ENCODE measurements at places on chromosomes 2 and 18.

GRCh38 chr2:73089270-73090030, 17.9 kb upstream of the SFXN5 start:
- DNase-seq = no peak

GRCh38 chr2:204503869-204504268, 41.4 kb upstream of the PARD3B start:
- no peak for DNase-seq

DNA sequence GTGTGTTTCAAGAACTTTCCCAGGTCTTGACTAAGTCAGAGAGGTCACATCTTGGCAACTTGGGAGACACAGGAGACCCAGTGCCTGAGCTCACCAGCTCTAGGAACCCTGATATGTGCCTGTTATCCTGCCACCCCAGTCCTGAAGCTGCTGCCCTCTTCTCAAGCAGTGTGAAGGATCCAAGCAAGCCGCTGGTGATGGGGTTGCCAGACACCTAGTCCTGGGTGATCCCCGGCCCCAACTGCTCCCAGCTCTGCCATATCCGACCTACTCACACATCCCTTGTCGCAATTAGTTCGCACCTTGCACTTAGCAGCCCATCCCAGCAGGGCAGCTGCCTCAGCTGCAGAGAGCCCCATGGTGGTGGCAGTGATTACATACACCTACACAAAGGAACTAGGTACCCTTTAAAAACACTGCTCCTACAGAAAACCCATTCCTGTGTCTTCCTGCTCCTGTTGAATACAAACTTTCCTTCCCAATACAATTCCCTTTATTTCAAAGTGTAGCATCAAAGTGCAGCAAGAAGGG, 247.2 kb upstream of the RAB12 start:
- DNase-seq = no peak

DNA sequence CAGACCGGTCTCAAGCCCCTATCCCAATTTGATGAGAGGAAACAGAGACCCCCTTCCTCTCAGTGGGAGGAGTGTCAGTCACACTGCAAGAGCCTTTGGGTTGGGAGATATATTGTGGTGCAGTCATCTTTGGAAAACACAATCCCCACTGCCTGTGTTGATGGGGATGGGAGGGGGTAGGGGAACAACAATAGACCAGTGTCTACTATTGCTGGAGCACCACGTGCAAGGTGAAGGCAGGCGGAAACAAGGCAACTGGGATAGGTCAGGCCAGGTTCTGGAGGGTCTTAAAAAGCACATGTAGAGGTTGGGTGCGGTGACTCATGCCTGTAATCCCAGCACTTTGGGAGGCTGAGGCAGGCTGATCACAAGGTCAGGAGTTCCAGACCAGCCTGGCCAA, 127.9 kb downstream of the ZFP36L2 start:
- DNase-seq = no peak

- no peak for DNase-seq
Measured at GRCh38 chr2:230905448-230906421, 19.3 kb downstream of the GPR55 start.

- DNase-seq = no peak
Measured at GRCh38 chr2:144130551-144130950, 389.4 kb downstream of the ZEB2 start.

DNA sequence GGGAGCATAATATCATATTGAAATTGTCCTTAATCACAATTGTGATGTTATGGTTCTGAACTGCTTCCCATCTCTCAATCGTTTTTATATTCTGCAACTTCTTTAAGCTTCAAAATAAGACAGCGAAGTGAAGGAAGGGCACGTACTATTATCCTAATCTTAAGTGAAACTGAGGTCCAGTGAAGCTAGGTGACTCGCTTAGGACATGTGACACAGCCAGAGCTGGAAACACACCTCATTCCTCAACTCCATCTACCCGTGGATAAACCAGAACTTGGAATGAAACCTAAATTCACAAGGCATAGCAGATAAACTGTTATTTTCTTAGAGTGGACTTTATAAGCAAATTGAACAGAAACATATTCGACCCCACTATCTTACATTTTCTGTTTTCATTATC, 191.2 kb upstream of the PXDN start:
- DNase-seq = no peak

- peak; percentile 95 for DNase-seq
Measured at GRCh38 chr2:195318440-195319111, 338.4 kb upstream of the SLC39A10 start.

DNA sequence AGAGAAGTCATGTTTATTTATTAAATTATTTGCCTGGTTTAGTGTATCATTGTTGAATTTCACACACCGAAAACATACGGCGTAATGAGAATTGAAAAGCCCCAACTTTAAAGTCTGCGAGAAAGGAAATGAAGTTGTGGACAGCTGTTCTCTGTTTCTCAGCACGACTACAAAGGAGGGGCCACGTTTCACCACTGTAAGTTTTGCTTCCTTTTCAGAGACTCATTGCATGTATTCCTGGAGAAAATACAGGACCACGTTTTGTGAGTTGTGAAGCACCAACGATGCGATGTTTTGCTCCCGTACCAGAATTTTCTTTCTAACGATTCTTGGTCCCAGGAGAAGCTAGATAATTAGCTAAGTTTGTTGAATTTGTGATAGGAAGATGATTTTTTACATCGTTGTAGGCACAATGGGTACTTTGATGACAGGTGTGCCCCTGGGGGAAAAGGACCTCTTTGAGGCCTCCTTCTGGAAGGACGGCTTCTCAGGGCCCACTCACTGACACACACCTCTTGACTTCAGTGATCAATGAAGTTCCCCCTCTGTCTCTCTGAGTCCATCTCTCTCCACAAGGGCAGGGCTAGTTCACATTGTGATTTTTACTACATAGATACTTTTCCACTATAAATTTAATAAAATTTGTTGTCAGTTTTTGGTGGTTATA, 23.7 kb upstream of the ACKR3 start:
- DNase-seq = no peak

DNA sequence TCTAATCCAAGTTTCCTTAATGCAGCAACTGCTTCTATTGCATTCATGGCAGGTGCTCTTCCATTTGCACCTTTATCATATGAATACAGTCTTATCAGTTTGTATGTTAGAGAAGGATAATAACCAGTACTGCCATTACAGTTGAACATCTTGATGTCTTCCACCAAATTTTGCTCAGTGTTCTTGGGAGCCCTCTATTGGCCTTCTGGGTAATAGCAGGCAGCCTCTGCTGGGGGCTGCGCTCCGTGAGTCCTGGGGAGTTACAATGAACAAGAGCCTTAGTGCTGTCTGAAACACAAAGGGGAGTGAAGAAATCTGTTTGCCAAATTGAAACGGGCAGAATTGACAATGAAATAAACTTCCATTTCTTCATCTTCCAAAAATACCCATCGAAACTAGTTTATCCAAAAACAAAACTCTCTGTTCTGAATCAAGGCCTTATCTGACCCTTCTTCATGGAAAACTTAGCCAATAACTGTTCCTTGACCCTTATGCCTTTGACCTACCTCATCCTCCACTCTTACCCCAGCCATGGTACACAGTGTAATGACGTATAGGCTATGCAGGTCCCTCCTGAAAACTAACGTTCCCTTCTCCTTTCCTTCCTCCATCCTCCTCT, 79.9 kb downstream of the ALK start:
- peak; percentile 30 for DNase-seq

- DNase-seq = no peak
Measured at GRCh38 chr2:16255120-16255519, 314.8 kb downstream of the MYCN start.

DNA sequence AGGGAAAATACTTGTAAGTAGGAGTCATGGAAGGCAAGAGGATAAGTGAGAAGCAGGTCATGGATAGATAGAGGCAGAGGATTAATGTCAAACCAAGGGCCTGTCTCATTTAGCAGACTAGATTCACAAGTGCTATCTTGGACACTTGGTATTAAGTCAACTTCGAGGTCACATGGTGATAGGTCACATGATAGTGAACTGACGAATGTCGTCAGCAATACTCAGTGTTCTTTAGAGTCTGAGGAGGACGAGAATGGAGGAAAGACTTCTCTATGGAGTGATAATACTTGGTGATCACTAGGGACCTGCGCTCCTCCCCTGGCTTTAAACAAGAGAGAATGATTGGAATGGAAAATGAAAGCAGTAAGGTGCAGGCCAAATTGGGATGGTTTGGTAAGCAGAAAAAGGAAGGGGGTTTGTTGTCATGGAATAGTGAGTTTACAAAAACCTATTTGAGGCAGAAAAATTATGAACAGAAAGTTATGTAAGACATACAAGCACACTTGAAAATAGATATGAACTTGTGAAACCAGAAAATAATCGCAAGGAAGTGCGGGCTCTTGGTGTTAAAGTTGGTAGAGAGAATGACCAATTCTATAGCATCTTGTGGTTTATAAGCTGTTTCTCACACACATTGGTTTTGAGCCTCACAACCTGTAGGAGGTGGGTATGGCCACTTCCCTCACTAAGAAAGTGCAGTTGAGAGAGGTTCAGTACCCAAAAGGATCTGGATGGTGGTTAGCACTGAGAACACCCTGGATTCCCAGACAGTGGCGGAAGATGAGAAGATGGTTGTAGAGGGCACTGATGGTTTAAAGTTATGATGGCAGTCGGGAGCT, 141.5 kb downstream of the WDSUB1 start:
- no peak for DNase-seq

- DNase-seq = no peak
Measured at GRCh38 chr2:99605036-99605435, 115.2 kb upstream of the REV1 start.

GRCh38 chr2:181485638-181485946, 28.4 kb downstream of the ITGA4 start:
- no peak for DNase-seq

DNA sequence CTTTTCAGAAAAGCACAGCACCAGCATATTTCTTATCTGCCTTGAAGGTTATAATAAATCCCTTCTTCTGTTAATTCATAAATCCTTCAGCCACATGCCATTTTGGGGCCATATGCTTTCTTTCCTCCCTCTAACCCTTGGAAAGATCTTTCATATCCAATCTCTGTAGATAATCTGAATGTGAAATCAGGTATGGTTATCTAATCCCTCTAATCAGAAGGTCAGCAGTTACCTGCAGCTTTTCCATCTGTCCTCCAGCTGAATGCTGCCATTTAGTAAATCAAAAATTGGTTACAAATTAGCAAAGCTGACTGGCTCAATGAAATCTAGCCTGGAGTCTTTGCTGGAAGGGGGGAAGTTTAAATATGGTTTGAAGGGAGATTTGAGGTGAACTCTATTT, 230.5 kb downstream of the PIK3C3 start:
- DNase-seq = peak; percentile 49

GRCh38 chr2:235129850-235130249, 178.0 kb downstream of the SH3BP4 start:
- no peak for DNase-seq

- DNase-seq = no peak
Measured at GRCh38 chr2:27186613-27187345, 25.1 kb upstream of the ATRAID start.

DNA sequence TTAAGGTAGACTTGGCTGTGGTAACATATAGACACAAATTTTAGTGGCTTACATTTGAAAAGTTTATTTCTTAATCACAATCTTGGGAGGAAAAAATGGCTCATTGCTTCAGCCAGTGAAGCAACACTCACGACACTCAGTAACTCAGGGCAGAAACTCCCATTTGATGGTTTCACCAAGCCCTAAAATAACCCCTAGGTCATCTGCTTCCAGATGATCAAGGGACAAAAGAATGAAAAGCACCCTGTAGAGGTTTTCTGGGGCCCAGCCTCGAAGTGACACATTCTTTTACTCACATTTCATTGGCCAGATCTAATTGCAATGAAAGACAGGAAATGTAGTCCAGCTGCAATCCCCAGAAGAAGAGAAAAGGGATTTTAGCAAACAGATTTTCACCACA, 275.9 kb downstream of the TMX3 start:
- no peak for DNase-seq

DNA sequence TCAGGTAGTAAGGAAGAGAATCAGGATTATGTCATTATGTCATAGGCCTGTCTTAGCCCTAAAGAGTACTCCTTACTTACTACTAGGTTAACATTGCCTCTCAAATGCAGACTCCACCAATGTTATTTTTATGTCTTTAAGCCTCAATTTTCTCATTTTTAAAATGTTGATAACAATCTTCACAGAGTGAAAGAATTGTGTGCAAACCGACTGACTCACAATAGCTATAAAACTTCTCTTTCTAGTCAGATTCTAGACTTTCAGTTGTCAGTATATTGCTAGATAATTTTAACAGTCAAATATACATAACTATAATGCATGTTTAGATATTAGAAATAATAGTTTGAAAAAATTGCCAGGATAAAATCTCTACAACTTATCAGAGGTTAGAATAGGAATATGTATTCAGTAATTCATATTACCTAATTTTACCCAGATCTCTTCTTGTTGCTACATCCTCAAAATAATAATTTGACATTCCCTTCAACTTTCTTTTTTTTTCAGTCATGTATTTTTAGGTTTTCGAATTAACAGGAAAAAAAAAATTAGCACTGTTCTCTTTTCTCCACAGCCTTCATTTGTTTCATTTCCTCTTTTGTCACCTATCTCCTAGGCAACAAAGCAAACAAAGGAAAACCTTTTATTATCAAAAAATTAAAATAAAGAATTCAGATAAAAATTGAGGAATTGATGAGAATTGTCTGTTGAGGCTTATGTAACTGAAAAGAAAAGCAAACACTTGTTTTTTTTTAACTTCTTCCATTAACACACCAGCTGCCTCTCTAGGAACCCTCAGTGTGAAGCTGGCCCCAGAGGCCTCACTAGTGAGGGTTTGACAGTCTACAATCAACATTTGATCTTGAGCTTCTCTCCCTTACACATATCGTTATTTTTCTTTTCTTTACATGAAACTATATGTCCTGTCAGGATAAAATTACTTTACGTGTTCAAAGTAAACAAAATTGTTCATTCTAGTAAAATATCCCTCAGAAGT, 279.0 kb downstream of the CALCRL start:
- DNase-seq = peak; percentile 16

- no peak for DNase-seq
Measured at GRCh38 chr2:62660582-62661262, 44.8 kb upstream of the EHBP1 start.

DNA sequence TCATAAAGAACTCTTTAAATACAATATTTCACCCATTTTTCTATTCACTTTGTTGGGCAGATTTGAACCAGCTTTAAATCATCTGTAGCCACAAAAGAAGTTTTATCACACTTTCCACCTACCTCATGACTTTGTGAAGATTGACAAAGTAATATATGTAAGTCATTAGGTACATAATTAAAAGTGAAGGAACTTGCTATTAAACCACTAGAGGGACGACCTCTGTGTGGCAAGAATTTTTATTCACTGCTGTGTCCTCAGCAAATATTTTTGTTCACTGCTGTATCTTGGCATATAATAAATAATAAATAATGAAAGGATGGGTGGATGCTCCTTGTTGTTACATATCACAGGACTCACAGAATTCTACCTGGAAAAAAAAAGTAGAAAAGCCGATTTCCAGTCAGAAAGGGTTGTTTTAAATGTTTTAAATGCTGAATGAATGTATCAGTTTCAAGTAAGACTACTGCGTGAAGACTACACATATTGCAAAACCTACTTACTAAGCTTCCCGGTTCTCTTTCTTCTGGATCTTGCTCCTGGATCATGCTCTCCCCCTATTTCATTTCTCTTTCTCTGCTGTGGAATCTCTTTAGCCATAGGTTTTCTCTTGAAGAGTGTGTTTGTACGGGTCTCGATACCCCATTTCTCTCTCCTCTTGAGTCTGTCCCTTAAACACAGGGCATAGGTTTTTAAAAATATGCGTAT, 44.8 kb downstream of the KCMF1 start:
- no peak for DNase-seq

All from NCI-H2171 treated with DMSO at 0.1 percent for 48 hours (cell line).